ENCODE measurements at places on chromosomes 3 and 15. TPM values are rescaled to one million over a fixed set of nuclear protein-coding genes. Genes with fewer than 3 reads are reported as not detected.

DNA sequence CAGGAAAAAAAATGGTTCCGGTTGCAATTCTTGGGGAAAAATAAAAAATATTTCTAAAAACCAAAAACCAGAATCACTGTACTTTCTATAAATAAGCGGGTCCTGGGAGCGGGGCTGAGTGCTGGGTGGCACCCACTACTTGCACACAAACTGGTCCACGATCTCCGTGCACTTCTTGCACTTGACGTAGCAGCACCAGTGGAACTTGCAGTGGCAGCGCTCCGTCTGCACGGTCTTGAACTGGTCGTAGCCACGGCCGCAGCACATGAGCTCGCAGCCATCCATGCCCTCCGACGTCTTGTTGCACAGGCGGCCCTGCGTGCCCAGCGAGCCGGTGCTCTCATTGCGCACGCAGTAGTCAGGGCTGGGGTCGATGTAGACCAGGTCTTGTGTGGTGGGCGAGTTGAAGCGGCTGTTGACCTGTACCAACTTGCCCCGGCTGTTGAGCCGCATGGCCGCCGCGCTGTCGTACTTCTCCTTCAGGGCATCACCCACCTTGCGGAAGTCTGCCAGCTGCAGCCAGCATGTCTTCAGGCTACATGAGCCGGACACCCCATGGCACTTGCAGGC, 17.1 kb downstream of the WNT5A start:
- no peaks in the 10 kb centered on the region for H3K27me3 ChIP-seq
- H3K4me3 ChIP-seq, result no peak overlapping the region
- no peak for DNase-seq
- no peaks in the 10 kb centered on the region for H3K36me3 ChIP-seq
- H3K4me1 ChIP-seq, result no peaks in the 10 kb centered on the region

- no peak for DNase-seq
- H3K4me3 ChIP-seq, result no peak overlapping the region
- H3K27me3 ChIP-seq, result no peaks in the 10 kb centered on the region
- no peaks in the 10 kb centered on the region for H3K36me3 ChIP-seq
- H3K4me1 ChIP-seq, result no peaks in the 10 kb centered on the region
- H3K27ac ChIP-seq, result no peak overlapping the region
Measured at GRCh38 chr15:67805008-67805665, 20.2 kb upstream of the SKOR1 start.

GRCh38 chr15:41862515-41863116, 24.0 kb downstream of the PLA2G4B start:
- H3K4me3 ChIP-seq, result no peak overlapping the region
- no peak for DNase-seq
- no peak overlapping the region for H3K27ac ChIP-seq
- H3K4me1 ChIP-seq, result no peaks in the 10 kb centered on the region
- no peaks in the 10 kb centered on the region for H3K36me3 ChIP-seq

GMNC gene
- not detected for polyA plus RNA-seq

DNA sequence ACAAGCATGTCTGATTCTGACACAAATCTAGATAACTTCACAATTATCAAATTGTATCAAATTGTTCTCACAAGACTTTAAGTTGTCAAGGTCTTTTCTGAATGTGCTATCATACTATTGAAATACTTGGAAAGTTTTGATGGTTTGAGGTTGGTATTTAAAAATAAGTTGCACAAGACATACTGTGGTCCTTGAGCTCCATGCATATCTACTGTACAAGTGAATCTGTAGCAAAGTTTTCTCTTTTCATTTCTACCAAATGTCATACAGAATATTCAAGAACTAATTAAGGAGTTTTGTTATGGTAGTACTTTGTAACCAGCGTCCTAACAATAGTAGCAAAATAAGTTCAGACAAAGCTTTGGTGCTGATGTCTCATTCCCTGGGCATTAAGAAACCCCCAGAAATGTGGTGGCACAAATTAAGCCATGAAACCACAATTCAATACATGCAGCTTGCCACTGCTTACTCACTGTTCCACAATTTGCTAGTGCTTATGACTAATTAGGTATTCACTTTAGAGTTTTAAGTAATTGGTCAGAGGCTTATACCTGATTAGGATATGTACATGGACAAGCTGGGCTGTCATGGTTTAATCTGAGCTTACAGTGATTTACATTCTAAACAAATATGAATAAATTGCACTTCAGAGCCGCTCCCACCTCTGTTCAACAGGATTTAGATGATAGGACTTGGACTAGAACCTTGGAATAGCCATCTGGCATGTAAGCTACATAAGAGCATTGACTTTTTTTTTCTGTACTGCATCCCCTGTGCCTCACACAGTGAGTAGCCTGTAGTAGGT, 8.8 kb downstream of the TBC1D23 start:
- no peaks in the 10 kb centered on the region for H3K4me1 ChIP-seq
- H3K27me3 ChIP-seq, result no peaks in the 10 kb centered on the region
- DNase-seq, result no peak
- peaks cover 1% of the 10 kb centered on the region for H3K36me3 ChIP-seq
- no peak overlapping the region for H3K27ac ChIP-seq
- no peak overlapping the region for H3K4me3 ChIP-seq

Measured in CD4-positive, CD25-positive, alpha-beta regulatory T cell (primary cell).